ENCODE measurements at places on chromosomes 12 and 14.

DNA sequence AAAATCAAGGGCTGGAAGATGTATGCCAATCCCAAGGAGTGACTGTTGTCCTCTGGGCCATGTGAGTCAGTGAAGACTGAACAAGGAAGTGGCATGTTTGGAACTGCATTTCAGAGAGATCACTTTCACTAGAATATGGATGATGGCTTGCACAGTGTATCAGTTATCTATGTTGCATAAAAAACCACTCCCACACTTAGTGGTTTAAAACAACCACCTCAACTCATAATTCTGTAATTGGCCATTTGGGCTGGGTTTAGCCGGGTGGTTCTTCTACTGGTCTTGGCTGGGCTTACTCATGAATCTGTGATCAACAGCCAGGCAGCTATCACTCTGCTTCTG, 15.4 kb downstream of the BDKRB1 start:
- DNase-seq, result no peak

DNA sequence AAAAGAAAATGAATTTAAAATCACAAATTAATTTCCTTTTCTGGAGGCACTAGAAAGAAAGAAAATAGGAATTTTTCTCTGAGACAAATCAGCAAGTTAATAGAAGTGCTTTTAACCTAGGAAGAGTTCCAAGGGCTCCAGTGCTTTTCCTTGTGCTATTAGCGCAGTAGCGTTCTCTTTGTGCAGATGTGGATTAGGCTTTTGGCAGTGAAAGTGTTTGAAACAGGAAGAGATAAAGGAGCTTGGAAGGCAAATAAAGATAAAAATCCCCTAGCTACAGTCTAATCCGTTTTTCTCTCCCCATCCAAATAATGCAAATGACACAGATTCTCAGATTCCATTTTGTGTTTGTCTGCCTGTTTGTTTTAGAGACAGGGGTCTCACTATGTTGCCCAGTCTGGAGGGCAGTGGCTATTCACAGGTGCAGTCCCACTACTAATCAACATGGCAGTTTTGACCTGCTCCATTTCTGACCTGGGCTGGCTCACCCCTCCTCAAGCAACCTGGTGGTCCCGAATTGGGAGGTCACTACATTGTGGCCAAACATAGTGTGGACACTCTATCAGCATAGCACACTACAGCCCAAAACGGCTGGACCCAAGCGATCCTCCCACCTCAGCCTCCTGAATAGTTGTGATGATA, 166.1 kb downstream of the PAWR start:
- DNase-seq, result no peak

DNA sequence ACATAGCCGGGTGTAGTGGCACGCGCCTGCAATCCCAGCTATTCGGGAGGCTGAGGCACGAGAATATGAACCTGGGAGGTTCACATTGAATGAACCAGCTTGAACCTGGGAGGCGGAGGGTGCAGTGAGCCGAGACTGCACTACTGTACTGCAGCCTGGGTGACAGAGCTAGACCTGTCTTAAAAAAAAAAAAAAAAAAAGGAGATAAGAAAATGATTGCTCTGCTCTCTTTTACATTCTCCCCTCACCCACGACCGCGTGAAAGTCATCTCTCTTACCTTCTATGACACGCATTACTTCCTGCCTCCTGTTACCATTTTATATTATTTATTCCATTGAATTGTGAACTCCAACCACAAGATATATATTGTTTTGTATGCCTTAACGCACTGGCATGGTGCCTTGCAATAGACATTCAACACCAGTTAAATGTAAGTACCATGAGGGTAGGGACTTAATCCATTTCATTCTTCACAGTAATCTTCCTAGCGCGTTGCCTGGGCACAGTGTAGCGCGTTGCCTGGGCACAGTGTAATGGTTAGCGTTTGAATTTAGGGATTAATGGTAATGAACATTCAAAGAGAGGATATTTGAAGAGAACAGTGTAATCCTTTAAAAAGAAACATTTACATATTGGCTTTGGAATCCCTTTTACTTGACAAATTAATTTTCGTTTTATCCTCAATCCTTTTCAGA, 2.7 kb downstream of the RAP1B start:
- DNase-seq, result no peak

- no peak for DNase-seq
Measured at GRCh38 chr12:88247241-88247643, 105.1 kb downstream of the TMTC3 start.

GRCh38 chr12:93093243-93093642, 164.1 kb upstream of the EEA1 start:
- no peak for DNase-seq

GRCh38 chr14:34911209-34912150, 36.3 kb upstream of the BAZ1A start:
- no peak for DNase-seq

DNA sequence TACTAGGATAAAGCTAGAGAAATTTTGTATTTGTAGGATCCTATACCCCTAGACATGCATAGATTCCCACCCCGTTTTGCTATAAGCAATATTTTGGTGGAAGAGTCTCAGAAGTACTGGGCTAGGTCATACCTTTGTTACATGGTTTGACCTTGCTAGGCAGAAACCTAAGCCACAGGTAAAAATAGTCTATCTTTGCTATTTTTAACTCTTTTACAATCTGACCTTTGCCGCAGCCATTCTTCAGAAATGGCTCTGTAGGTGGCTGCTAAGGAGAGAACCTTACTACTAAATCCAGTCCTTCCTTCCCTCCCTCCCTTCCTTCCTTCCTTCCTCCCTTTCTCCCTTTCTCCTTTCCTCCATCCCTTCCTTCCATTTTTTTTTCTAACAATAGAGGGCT, 242.9 kb upstream of the SEL1L start:
- no peak for DNase-seq

DNA sequence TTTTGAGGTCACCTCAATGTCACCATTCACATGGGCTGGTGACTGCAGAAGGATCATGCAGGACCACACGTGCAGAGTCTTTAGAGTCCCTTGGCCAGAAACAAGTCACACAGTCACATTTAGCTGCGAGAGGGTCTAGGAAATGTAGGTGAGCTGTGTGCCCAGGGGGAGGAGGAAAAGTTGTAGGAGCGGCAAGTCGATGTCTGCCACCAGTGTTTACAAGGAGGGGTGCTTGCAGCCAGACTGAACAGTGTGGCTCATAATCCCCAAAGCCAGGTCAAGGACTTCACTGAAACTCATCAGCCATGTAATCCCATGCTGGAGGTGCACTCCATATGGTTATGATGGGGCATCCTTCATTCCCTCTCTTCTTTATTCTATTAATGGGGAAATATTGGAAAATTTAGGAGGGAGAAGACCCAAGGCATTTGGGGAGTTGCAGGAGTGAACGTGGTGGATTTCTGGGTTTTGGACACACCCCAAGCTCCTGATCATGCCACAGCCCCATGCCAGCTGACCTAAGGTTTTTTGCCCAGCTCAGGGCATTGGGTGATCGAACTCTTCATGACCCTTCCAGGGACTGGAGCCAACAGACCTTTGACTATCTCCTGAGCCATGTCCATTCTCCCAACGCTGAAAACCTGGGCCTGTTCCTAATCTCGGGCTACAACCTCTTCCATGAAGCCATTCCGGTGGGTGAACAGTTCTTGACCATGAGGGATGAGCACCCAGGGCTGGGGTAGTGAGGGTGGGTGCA, 7.2 kb downstream of the DAO start:
- no peak for DNase-seq

- DNase-seq, result no peak
Measured at GRCh38 chr14:90179357-90179756, 77.0 kb upstream of the PSMC1 start.
